ENCODE measurements at places on chromosomes 5 and 9. TPM values are rescaled to one million over a fixed set of nuclear protein-coding genes. Genes with fewer than 3 reads are reported as not detected.

The PPP3R2 gene
- not detected for total RNA-seq

The NCS1 gene
- 26.8 TPM for total RNA-seq

DNA sequence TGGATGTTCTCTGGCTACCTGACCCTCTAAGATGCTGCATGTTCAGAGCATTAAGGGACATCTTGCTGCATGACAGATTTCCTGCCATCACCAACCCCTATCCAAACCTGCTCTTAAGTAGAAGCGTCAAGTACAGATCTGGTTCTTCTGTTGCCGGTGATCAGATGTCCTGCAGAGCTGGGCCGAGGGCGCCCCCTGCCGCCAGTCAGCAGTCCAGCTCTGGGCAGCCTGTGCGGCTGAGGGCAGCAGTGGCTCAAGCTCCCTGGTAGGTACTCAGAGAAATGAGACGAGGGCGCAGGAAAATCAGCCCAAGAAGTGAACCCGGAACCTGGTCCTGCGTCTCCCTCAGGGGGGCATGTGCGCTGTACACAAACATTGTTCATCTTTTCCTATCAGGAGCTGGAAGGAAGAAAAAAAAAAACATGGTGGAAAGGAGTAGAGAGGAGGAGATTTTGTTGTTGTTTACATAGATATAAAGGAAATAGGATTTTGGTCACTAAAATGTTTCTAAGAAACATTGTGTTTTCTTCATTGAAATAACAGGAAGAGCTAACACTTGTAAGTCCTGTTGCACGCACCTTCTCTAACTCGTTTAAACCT, 95.8 kb downstream of the CFAP90 start:
- H3K36me3 ChIP-seq, result no peaks in the 10 kb centered on the region
- no peak overlapping the region for H3K4me3 ChIP-seq
- peak; percentile 63 for DNase-seq

- H3K27me3 ChIP-seq, result peaks cover 68% of the 10 kb centered on the region
- H3K4me1 ChIP-seq, result peaks cover 1% of the 10 kb centered on the region
- H3K36me3 ChIP-seq, result no peaks in the 10 kb centered on the region
- no peak for DNase-seq
Measured at GRCh38 chr5:181112476-181112875, 18.5 kb downstream of the OR2V1 start.

- no peaks in the 10 kb centered on the region for H3K4me1 ChIP-seq
- H3K27me3 ChIP-seq, result no peaks in the 10 kb centered on the region
- no peak for DNase-seq
- no peaks in the 10 kb centered on the region for H3K36me3 ChIP-seq
- no peak overlapping the region for H3K4me3 ChIP-seq
Measured at GRCh38 chr5:98163796-98164493, 609.5 kb upstream of the RGMB start.

Measured in activated CD4-positive, alpha-beta memory T cell treated with anti-CD3 and anti-CD28 coated beads for 36 hours (primary cell).